ENCODE measurements at places on chromosomes 16 and 17.

- peak; percentile 67 for DNase-seq
These were observed 9.1 kb upstream of the TMEM100 start for GRCh38 chr17:55731586-55732250.

DNA sequence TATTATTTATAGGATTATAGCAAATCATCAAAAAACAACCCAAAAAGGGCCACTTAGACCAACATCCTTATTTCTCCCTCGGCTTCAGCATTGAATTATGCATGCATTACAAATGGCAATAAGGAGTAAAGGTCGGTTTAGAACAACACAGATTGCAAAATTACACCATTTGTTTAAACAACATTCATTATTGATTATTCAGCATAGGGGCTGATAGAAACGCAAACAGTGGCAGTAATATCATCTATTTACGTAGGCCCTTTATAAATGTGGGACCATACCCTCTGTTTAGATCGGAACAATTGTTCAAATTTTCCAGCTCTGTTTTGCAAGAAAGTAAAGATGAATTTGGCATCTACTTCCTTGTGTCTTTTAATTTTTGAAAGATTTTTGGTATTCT is 153.3 kb downstream of the WWOX start:
- DNase-seq: no peak

GRCh38 chr16:69035375-69035774 is 70.1 kb upstream of the HAS3 start:
- no peak for DNase-seq

- no peak for DNase-seq
These were observed 202.7 kb downstream of the CDH11 start for GRCh38 chr16:64919141-64919540.

- no peak for DNase-seq
These were observed 57.3 kb downstream of the XYLT1 start for GRCh38 chr16:17413508-17413907.

DNA sequence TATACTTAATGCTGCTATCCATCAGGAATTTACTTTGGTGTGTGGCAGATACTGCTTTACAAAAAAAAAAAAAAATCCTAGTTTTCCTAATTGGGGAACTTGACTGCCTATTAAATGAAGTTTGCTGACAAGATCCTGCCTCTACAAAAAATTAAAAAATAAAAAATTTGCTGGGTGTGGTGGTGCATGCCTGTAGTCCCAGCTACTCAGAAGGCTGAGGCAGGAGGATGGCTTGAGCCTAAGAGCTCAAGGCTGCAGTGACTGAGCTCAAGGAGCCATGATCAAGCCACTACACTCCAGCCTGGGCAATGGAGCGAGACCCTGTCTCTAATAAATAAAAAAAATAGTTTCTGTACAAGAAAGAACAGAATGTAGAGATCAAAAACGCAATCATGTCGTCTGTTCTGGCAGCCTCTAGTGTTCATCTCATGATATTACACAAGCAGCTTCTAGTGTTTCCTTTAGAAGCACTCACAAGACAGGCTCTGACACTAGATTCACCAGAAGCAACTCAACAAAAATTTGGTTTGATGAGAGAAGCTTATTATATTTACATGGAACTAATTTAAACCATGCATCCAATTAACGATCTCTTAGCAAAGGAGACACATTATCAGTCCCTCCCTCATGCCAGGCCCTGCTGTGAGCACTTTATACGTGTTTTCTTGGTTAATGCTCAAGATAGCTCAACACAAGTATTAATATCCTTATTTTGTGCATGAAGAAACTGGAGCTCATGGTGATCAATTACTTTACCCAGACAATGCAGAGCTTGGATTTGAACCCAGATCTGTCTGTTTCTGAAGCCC is 6.8 kb upstream of the KRTAP17-1 start:
- peak; percentile 45 for DNase-seq

GRCh38 chr17:6667516-6667915 is 16.0 kb downstream of the C17orf100 start:
- DNase-seq: no peak

DNA sequence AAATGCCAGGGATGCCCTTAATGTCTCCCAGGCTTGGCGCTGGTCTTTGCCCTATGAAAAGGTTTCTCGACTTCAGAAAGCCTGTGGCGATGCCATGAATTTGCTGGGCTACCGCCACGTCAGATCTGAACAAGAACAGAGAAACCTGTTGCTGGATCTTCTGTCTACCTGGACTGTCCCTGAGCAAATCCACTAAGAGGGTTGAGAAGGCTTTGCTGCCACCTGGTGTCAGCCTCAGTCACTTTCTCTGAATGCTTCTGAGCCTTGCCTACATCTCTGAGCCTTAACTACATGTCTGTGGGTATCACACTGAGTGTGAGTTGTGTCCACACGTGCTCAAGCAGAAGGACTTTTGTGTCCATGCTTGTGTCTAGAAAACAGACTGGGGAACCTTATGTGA is 11.4 kb downstream of the CHST4 start:
- peak; percentile 90 for DNase-seq

DNA sequence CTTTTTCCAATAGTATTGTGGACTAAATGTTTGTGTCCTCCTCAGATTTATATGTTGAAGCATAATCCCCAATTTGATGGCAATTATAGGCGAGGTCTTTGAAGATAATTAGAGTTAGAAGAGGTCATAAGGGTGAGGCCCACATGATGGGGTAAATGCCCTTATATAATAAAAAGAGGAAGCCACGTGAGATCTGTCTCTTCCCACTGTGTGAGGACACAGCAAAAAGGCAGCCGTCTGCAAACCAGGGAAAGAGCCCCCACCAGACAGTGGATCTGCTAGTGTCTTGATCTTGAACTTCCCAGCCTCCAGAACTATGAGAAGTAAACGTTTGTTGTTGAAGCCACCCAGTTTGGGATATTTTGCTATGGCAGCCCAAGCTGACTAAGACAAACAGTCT is 76.0 kb downstream of the LYRM1 start:
- no peak for DNase-seq

DNA sequence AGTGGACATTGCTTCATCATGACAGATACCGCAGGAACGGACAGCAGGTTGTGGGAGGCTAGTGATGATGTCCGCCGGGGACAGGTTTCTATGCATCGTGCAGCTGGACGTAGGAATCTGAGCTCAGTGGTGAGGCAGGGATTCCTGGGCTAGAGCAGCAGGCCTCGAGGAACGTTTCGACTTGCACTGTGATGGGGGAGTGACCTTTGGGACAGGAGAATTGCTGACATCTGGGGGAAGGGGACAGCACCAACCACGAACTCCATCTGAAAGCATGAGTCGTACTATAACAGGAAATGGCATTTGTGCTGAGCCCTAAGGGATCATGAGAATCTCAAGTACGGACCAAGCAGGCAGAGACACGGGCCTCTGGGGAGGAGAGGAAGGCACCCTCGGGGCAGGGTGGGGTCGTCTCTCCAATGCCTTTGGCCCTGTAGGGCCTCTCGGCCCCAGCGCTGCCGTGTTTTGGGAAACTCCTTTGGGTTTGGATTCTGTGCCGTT is 65.8 kb upstream of the ENDOV start:
- DNase-seq: no peak

- DNase-seq: peak; percentile 33
These were observed 25.1 kb downstream of the SLC6A4 start for GRCh38 chr17:30210366-30210765.

DNA sequence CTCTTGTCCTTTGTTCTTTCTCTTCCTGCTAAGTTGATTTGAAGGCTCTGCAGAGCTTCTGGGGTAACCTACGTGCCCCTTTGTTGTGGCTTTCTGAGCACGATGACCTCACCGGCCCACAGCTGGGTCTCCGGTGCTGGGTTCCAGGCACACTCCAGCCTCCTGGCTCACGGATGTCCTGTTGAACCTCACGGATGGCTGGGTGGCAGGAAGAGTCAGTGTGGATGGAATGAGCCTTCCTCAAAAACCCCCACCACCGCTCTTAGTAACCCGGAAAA is 116.0 kb downstream of the SOCS1 start:
- peak; percentile 65 for DNase-seq

DNA sequence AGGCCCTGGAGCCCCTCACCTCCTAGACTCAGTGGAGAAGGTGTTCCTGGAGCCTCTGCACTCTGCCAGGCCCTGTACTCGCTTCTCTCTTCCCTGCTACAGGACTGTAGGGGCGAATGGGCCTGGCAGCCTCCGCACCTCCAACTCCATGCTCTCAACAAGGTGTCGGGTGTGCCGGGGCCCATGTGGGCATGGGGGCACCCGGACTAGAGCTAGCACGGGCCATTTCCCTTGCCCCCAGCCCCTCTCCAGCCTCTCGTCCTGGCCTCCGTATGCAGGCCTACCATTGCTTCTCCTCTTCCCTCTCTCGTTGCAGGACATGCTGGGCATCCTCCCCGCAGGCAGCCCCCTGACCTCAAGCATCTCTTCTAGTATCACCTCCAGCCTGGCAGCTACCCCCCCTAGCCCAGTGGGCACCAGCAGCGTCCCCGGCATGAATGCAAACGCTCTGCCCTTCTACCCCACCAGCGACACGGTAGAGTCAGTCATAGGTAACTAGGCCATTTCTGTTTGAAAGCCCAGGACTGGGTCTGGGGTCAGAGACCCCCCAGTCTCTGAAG is 25.8 kb downstream of the UNC13D start:
- no peak for DNase-seq
